Left renal pelvis (tissue), 4 donors: ENCODE measurements at places on chromosomes 5 and 9. TPM values are rescaled to one million over a fixed set of nuclear protein-coding genes. Genes with fewer than 3 reads are reported as not detected.

GRCh38 chr5:51604324-51604723 lies 221.1 kb downstream of the ISL1 start:
- DNase-seq: no peak

GRCh38 chr5:178277346-178277745 lies 44.7 kb upstream of the PHYKPL start:
- no peak for DNase-seq

DNA sequence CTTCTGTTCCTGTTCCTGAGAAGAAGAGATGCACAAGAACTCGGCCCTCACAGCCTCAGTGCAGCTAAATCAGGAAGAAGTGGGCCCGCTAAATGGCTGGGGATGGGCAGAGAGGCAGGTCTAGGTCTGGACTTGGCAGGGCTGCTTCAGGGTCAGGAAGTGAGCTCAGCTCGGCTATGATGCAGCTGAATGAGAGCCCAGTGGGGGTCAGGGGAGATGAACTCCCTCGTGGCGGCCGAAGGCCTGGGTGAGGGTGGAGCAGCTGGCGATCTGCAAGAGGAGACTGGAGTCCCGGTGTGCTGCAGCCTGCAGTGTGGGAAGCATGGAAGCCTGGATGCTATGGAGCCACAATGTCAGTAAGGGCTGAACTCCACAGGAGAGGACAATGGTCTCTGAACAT lies 466.2 kb downstream of the SPOCK1 start:
- no peak for DNase-seq

SAPCD2 gene
- 6.8 TPM for polyA plus RNA-seq
